ENCODE measurements at places on chromosomes 2 and 18.

DNA sequence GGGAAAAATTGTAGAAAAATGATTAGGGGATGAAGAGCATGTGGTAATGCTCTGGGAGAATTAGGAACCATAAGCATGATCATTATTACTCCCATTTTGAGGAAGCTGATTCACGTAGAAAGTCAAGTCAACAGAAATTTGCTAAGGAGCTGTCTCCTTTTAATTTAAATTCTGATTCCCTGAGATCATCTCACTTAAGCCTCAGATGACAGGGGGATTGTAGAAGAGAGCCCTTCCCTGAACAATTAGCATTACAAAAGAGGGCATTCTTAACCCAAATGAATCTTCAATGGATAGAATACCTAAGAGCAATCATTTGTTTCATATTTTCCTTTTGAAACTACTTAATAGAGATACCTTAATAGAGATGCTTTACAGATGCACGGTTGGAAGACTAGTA, 267.9 kb downstream of the NYAP2 start:
- no peak for DNase-seq

- DNase-seq: peak; percentile 95
These were observed 98.6 kb downstream of the IRS1 start for GRCh38 chr2:226701052-226701451.

DNA sequence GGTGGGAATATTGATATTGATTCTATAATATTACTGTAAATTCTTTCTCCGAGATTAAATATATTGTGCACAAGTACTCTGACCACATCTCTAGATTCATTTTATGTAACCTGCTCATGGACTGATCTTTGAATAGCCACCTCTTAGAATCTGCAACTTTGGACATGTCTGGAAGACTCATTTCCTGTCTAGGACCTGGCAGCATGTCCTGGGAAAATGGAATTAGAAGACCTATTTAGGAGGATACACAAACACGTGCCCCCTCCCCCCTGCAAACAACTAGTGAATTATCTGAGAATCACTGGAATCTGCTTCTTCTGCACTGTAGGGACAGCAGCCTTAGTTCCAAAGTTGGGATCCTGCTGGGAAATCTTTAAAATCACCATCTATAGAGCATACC, 94.1 kb downstream of the UBE2E3 start:
- DNase-seq: no peak

DNA sequence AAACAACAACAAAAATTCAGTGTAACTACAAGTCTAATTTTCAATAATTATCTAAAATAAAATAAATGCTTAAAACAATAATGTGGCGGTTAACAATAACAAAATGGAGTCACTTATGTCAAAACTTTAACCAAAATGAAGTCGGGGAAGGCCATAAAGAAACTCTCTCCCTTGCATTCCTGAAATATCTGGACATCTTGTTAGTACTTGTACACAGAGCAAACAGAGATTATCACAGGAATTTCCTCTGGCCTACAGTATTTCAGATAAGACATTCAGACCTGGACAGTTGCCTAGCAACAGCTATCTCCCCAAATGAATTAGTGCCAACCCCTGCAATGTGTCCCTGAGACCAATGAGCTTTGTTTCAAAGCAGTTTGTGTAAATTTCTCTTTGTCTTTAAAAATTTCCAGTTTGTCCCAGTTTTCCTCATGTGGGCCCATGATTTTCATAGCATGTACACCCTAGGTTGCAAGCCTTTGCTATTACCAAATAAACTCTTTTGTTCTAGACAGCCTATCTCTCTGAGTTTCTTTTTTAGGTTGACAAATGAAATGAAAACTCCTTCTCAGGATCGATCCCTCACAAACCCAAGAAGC, 68.6 kb downstream of the EXOC6B start:
- no peak for DNase-seq

DNA sequence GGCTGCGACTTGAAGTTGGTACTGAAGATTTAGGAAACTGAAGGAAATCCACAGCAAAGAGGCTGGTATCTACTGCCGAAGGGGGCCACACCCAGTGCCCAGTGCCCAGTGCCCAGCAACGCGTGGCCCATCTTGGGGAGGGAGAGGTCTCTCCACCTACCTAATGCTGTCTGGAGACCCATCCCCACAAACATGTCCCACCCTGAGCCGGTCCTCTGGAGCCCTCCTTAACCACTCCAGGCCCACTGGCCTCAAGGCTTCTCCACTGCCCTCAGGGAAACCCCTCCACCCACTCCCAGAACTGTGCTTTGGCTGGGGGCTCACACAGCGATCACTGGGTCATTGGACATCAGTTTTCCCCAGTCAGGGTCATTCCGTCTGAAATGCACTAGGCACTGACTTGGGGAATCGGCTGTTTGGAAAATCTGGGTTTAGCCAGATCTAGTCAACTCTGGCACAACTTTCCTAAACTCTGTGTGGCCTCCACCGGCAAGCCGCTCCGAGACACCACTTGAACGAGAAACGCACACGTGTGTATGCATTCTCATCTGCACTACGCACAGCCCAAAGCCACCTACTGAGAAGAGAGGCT, 20.1 kb downstream of the GPR55 start:
- DNase-seq: no peak

DNA sequence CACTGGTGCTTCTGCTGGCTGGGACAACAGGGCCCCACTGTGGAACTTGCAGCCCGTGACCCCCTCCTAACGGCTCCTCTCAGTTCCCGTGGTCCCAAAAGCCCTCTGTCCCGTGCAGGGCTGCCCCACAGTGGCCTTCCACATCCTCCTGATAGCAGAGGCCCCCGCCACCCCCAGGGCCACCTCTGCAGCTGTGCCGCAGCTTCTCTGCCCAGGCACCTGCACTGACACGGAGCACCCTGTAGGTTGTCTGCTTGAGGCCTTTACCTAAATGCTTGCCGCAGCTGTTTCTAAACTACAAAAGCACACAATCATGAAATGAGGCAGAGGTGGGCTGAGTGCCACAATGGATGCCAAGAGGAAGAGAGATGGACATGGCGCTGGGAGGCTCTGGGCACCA, 13.5 kb upstream of the GRHL1 start:
- no peak for DNase-seq

GRCh38 chr2:123993728-123994323, 31.3 kb upstream of the CNTNAP5 start:
- DNase-seq: no peak

- no peak for DNase-seq
These were observed 79.2 kb upstream of the ST8SIA3 start for GRCh38 chr18:57273194-57273593.

GRCh38 chr2:113283704-113284284, 5.1 kb upstream of the PAX8 start:
- peak; percentile 53 for DNase-seq

DNA sequence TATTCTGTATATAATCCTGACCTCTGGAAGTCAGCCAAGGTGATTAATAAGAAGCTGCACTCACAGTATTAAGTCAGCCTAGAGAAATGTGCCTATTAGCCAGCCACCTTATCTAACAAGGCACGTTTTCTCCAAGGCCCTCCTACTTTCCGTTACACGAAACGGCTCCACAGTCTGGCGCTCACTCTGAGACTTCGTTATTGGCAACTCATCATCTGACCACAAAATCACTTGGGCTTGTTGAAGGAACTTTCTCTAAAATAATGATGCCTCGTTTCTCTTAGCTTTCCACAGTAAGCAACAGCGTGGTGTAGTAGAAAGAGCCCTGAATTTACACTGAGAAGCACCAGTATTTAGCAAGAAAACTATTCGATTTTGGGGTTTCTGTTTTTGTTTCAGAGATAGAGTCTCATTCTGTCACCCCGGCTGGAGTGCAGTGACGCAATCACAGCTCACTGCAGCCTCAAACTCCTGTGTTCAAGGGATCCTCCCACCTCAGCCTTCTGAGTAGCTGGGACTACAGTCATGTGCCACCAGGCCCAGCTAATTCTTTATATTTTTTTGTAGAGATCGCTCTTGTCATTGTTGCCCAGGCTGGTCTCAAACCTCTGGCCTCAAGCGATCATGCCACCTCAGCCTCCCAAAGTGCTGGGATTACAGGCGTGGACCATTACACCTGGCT, 53.6 kb upstream of the SLC14A1 start:
- DNase-seq: peak; percentile 24

DNA sequence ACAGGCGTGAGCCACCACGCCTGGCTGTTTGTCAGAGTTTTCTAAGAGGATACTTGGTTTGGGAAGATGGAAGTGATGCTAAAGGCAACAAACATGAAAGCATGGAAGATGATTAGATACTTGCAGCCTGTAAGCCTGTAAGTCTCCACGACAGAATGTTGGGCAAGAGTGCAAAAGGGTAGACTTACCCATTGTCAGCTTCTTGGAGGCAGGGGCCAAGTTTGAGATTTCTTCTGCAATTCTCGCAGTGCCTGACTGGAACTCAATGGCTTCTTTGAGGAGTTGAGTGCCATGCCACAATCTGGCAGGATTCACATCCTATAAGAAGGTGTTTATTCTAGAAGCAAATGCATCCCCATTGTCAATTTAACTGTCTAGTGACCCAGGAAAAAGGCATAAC, 70.1 kb upstream of the EFEMP1 start:
- DNase-seq: no peak

DNA sequence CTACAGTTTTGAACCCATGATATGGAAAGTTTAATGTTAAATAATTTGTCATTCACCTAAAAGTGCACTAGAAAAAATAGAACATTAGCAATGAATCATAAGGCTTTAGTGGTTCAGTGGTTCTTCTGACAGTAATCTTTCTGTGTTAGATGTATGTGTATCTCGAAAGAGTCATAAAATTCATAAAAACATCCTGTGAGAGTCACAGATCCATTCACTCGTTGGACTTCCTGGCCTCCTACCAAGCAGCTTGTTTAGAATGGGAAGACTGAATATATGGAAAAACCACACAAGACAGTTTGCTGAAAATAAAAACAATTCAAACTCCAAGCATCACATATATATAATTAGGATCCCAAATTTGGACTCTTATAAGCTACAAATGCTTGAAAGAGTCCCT, 34.8 kb downstream of the ADNP2 start:
- DNase-seq: no peak

- DNase-seq: no peak
These were observed 28.7 kb downstream of the NIFK start for GRCh38 chr2:121707920-121708361.

GRCh38 chr18:46155641-46156051, 51.5 kb downstream of the HAUS1 start:
- peak; percentile 43 for DNase-seq

Measured in AG09319 (cell line).